ENCODE measurements at places on chromosomes 2 and 18.

DNA sequence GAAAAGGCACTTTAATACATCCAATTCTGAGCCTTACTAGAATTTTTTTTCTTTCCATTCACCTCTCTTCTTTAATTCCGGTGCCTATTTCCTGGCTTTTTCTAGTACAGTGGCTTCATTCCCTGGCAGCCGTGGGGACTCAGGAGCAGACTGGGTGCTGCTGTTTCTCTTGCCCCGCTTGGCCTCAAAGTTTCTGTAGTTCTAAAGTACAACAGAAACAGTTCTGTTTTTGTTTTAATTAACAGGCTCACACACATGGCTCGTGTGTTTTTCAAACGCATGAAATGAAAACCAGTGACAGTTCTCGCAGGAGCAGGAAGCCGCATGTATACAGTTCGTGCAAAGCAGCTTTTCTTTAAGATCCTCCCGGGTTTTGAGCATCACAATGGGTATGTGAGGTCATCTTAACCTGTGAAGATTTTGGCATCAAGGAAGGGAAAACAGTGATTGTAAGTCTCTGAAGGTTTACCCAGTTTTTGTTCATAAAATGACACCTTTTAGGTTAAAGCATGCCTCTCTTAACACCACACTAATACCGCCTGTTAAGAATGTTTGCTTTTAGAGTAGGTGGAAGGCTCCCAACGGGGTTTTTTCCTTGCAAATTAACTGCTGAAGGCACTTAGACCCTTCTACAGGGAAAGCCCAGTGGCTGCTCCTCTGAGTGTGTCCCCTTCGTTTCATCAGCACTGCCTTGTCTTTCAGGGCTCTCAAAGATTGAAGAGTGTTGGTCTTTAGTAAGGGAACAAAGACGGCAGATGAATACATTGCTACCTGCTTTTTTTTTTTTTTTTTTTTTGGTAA is 5.8 kb downstream of the FZD7 start:
- DNase-seq: no peak

- no peak for DNase-seq
Measured at GRCh38 chr18:32318581-32318980, 128.7 kb downstream of the MEP1B start.

- peak; percentile 56 for DNase-seq
Measured at GRCh38 chr18:51074605-51075004, 44.6 kb downstream of the SMAD4 start.

DNA sequence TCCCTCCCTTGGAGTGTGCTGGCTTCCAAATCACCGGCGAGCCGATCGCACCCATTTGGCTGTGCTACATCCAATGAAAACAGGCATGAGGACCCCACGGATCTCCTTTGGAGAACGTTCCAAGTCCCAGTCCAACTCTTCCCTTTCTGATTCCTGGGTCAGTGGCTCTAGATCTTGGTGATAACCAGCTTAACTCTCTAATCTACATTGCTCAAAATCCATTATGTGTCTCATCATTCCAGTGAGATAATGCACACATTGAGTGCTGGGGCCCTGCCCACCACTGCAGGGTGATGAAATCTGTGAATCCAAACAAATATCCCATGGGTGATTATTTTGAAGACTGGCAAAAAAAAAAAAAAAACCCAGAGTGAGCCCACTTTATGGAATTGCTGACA is 232.7 kb upstream of the COPS8 start:
- DNase-seq: no peak

- DNase-seq: peak; percentile 61
Measured at GRCh38 chr2:211611061-211611518, 927.5 kb downstream of the ERBB4 start.

DNA sequence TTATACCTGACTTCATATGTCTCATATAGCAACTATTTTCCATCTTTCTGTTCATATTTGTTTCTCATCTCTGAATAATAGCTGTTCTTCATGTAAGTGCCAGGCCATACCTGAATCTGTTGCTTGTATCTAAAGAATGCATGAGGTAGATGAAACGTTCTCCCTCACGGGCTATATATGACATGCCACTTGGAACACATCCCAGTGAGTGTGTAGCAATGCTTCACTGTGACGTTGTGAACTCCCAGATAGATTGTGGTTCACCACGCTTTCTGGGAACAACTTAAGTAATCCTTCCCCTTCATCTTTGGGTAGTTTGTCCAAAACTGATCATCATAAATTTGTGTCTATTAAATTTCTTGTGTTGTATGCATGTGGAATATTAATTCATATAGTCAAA is 60.1 kb downstream of the RDH14 start:
- DNase-seq: no peak

GRCh38 chr2:74072565-74072964 is 75.1 kb downstream of the BOLA3 start:
- DNase-seq: no peak
